ENCODE measurements at places on chromosomes 16 and 17.

DNA sequence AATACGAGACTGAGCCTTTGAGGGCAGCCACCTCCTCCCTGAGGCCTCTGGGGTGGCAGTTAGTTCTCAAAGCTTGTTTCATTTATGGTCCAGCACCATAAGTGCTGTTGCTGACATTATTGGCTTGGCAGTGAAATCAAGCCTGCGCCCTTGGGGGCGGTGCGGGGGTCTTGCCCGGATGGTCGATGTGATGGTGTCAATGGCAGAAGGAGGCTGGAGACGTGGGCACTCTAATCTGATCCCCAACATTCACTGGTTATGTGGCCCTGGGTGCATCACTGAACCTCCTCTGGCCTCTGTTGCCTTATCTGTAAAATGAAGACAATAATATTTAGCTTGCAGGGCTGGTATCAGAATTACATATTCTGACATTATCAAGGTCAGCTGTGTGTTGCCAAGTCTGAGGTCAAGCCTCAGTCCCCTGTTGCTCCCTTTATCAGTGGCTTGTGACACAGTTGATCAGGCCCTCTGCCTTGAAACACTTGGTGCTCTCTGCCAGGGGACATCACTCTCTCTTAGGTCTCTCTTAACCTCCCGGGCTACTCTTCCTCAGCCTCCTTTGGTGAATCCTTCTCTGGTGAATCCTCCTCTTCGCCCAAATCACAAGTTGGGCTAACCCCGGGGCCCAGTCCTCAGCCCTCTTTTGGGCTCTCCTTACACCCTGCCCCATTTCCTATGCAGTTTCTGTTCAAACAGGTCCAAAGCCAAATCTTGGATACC, 11.8 kb upstream of the TMEM220 start:
- DNase-seq: no peak

DNA sequence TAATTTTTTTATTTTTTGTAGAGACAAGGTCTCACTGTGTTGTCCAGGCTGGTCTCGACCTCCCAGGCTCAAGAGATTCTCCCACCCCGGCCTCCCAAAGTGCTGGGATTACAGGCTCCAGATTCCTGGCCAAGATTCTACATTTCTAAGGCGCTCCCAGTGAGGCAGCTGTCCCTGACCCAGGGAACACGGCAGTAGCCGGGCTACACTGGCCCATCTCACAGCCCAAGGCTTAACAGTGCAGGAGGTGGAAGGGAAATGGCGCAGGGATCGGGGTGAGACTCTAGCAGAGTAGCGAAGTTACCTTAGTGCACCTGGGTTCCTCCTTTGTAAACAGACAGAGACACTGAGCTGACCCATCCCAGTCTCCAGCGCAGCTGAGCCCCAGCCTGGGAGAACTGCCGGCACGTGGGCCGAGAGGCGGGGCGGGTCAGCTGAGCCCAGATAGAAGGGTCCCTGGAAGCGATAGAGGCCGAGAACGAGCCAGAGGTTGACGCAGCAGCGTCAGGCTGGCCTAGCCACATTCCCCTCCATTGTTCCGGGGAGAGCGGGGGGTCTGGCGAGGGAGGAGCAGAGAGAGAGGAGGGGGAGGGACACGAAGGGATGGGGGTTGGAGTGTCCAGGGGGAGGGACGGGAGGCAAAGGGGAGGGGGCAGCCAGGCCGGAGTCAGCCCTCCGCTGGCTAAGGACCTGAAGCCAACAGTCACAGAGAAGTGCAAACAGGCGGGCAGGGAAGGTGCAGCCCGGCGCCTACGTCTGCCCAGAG, 2.5 kb downstream of the CARHSP1 start:
- peak; percentile 73 for DNase-seq

GRCh38 chr16:76756423-76756822, 434.6 kb upstream of the MON1B start:
- no peak for DNase-seq

DNA sequence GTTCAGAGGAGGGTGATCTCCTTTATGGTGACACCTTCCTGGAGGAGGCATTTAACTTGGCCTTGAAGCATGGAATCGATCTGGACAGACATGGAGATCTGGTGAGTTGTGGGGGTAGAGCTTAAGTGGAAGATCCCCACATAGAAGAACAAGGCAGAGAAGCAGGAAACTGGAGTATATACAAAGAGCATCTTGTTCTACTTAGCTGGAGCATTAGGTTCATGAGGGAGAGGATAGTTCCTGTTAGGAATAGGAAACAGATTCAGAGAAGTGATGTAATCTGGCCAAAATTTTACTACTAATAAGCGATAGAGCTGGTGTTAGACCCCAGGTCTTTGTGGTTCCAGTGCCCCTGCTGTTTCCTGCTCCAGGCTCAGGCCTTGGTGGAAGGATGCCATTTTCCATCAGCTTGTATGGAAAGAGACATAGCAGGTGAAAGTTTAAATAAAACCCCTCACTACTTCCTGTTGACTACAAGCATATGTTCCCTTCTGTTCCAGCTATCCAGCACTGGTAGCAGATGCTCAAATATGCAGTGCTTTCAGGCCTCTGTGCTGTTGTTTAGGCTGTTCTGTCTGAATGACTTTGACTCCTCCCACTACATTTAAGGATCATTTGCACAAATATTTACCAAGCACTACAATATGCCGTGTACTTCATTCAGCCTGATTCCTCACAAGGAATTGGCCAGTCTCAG, 9.4 kb downstream of the RPAIN start:
- no peak for DNase-seq

- DNase-seq: peak; percentile 50
Measured at GRCh38 chr16:30142672-30143346, 19.8 kb upstream of the MAPK3 start.

- DNase-seq: peak; percentile 23
Measured at GRCh38 chr17:51435641-51436091, 175.3 kb downstream of the UTP18 start.

DNA sequence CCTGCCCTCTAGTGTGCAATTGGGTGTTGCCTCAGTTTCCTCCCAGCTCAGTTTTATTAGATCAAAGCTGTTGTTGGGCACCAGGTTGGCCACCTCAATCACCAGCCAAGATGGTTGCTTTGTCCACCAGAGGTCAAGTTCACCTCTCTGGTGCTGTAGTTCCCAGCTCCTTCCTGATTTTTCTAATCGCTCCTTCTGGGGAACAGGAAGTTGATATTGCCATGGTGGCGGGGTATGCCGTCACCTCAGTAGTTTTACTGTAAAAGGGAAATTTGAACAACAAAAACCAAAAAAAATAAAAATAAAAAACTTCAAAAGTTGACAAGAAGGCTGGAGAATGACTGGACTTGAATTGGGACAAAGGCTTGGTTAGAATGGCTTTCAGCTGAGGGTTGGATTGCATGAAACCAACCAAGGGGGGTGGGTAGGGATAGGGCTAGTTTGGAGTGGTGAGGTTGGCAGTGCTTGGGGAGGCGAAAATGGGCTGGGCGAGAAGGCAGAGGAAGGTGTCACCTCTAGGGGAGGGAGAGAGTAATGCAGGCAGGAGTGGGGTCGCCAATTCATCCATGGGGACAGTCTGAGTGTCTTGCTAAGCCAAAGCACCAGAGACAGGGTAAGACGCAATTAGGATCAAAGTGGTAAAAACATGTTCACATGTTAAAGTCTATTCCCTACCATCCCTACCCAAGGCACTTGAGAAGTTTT, 6.2 kb downstream of the EFNB3 start:
- DNase-seq: peak; percentile 51

All from K562 (cell line).